ENCODE measurements at places on chromosomes 7 and 10. TPM values are rescaled to one million over a fixed set of nuclear protein-coding genes. Genes with fewer than 3 reads are reported as not detected.

ANKRD30A gene
- total RNA-seq = not detected

SPAM1 gene
- not detected for total RNA-seq

OR2A1 gene
- not detected for total RNA-seq

TASOR2 gene
- 72.2 TPM for total RNA-seq

DGKB gene
- 0.76 TPM for total RNA-seq

CXCL12 gene
- 207 TPM for total RNA-seq

FGL2 gene
- total RNA-seq = not detected

FAM180A gene
- 10.4 TPM for total RNA-seq

Data from HFFc6 (cell line).